ENCODE measurements at places on chromosomes 2 and 18. TPM values are rescaled to one million over a fixed set of nuclear protein-coding genes. Genes with fewer than 3 reads are reported as not detected.

Gene CD8B
- 41.9 TPM for total RNA-seq

Gene UGT1A4
- total RNA-seq = not detected

Gene ACTR3
- 184 TPM for total RNA-seq

Gene ALPG
- not detected for total RNA-seq

Gene DPP10
- under 0.01 TPM for total RNA-seq

Gene CPLX4
- total RNA-seq = 0.10 TPM

Gene ACADL
- not detected for total RNA-seq

Gene GPR35
- 40.8 TPM for total RNA-seq

Gene AQP12B
- not detected for total RNA-seq

Gene CD8B2
- total RNA-seq = 0.73 TPM

Gene ABCB11
- total RNA-seq = 0.42 TPM

Gene IL1F10
- not detected for total RNA-seq

Gene STK16
- 18.5 TPM for total RNA-seq

Gene TNFAIP6
- total RNA-seq = 11.1 TPM

Gene ADAM23
- 0.94 TPM for total RNA-seq

Gene LIMS4
- 0.10 TPM for total RNA-seq

Gene NRBP1
- total RNA-seq = 126 TPM

Gene HOXD13
- total RNA-seq = not detected

Gene FOXD4L1
- total RNA-seq = 0.10 TPM

Gene GPR45
- not detected for total RNA-seq

Gene ELAC1
- total RNA-seq = 8.7 TPM

Gene DSC3
- under 0.01 TPM for total RNA-seq

Gene TMEM182
- total RNA-seq = 2.7 TPM

Gene LRRC30
- not detected for total RNA-seq

Gene PDCD1
- total RNA-seq = 2.0 TPM

Gene MAP3K19
- total RNA-seq = not detected

Gene STON1
- 1.9 TPM for total RNA-seq

Gene COL3A1
- total RNA-seq = 0.42 TPM

Gene SULT1C2
- not detected for total RNA-seq
